ENCODE measurements at places on chromosomes 2 and 18.
A peak's percentile ranks its signal among the peaks of the same experiment; 100 is the strongest.

- DNase-seq = no peak
Observed at GRCh38 chr2:69969126-69969983, 7.9 kb upstream of the ASPRV1 start.

DNA sequence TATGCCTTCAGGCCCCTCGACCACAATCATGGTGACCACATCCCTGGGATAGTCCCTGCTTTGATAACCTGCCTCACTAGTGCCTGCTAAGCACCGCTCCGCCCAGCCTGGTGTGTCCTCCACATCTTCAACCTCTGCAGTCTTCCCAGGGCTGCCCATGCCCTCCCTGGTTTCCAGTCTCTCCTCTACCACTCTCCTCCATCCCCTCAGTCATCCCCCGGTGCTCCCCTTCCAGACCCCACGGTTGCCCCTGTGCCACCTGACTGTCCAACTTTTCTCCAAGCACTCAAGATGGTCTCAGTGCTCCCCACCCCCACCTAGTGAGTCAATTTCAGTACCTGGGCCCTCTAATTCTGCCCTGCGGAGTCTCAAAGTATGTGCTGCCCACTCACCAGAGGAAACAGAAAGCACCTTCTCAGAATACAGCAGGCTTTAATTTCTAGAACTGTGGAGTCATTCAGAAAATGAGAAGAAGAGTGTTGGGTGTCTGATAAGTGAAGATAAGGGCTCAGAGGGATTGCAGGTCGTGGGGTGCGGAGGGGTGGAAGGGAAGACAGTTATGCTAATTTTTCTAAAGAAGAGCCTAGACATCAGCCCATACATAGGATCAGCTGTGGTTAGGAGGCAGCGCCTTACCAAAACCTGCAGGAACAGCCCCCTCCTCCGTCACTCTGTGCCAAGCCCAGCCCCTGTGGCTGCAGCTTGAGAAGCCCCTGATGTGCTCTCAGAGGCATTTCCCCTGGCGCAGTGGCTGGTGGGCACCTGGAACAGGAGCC, 53.6 kb upstream of the CAB39 start:
- DNase-seq = no peak

GRCh38 chr2:215888680-215889079, 124.7 kb downstream of the MREG start:
- no peak for DNase-seq

DNA sequence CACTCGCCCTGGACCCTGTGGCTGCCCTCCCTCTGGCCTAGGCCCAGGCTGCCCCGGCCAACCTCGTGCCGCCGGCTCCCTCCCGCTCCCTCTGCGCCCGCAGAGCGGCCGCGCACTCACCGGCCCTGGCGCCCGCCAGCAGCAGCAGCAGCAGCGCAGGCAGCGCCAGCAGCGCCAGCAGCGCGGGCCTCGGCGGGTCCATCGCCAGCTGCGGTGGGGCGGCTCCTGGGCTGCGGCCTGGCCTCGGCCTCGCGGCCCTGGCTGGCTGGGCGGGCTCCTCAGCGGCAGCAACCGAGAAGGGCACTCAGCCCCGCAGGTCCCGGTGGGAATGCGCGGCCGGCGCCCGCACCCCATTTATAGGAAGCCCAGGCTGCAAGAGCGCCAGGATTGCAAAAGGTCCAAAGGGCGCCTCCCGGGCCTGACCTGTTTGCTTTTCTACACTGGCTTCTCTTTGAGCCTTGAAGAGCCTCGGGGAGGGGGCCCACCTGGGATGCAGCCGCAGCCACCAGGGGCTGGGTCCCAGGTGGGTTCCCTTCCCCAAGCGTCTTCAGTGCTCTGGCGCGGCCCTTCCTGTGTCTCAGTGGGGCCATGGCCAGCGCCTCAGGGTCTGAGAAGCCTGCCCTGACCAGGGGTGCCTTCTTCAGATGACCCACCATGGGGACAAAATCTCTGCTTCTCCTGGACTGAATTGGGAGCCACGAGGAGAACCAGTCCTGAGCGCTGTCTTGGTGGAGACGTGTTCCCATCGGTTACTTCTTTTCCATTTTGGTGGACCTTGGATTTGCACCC, at the start of gene APOB:
TSS of gene APOB (minus strand) at position 330 of the 789 bp plus-strand sequence. CDS start at position 202, 128 bp downstream.
- DNase-seq = no peak

GRCh38 chr2:238563551-238563950, 136.8 kb downstream of the ASB1 start:
- no peak for DNase-seq

- DNase-seq = no peak
Observed at GRCh38 chr18:62897153-62897552, 181.8 kb downstream of the PHLPP1 start.

DNA sequence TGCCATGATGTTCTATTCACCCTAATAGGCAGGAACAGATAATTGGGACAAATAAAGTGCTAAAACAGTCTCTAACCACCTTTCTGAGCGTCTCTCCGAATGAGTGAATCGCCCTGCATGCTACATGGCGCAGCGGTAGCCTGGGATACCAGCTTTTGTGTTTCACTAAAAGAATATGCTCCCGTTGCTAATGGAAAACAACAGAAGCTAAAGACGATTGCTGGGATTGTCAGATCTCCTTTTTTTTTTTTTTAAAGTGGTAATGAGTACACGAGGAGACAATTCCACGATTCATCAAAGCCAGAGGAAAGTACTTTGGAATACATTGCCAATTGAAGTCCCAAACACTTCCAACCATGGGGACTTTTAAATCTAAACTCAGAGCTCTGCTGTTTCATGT, 1815.3 kb upstream of the CELF4 start:
- DNase-seq = no peak

DNA sequence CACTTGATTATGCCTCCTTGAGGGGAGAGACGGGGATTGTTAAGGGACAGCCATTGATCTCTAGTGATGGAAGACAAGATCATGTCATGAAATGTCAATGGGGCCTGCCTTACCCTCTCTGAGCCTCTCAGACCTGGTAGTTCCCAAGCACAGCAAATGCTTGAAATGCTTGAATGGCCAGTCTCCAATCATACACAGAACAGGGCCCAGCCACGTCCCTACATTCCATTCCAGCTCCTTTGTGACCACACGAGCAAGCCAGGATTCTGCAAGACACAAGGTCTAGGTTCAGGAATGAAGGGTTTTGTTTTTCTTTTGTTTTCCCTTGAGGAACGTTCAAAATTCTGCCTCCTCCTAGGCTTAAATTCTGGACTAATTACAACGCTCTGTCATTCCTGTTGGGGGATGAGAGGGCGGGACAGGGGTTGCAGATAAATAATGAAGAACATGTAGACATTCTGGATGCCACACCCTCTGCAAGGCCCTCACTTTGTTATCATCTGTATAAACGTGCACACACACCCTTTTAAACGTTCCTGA, 98.1 kb upstream of the YPEL5 start:
- DNase-seq = no peak

DNA sequence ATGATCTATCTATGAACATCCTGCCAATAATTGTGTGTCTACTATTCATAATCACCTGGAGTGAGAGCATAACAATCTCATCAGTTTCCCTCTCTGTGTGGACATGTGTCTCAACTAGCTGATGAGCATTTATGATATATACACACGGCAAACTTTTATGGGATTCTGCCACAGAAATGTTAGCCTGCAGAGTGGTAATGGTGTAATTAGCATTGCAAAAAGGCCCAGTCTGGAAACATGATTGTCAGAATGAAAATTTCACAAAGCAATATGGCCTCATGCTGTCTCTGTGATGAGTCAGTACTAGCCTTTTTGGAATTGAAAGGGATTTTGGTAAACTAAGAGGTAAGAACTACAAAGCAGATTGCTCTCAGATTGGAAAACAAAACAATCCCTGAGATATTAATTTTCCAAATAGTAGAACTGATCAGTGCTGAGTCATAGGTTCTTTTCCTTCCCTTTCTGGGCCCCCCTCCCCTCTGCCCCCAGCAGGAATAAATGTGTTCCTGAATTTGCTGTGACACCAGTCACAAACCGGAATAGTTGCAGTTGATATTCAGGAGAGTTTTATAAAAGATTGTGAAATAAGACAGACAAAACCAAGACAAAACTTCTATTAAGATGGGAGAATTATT, 189.2 kb downstream of the OSR1 start:
- no peak for DNase-seq

- DNase-seq = no peak
Observed at GRCh38 chr18:27144672-27145071, 40.4 kb downstream of the CHST9 start.

DNA sequence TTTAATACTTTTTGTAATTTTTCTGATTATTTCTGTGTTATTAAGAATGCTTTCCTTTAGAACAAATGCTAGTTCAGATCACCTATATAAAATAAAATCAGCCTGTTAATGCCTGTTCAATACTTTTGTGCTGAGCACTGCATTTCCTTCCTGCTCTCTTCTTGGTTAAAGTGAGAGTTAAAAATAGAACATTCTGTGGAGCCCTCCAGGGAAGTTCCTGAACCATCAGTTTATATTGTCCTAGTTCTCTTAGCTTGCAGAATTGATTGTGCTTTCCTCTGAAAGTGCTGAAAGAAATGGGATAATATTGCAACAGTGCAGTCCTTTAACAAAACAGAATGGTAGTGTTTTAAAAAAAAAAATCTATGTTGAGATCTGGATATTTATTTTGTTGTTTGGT, 74.6 kb upstream of the UBXN4 start:
- no peak for DNase-seq

DNA sequence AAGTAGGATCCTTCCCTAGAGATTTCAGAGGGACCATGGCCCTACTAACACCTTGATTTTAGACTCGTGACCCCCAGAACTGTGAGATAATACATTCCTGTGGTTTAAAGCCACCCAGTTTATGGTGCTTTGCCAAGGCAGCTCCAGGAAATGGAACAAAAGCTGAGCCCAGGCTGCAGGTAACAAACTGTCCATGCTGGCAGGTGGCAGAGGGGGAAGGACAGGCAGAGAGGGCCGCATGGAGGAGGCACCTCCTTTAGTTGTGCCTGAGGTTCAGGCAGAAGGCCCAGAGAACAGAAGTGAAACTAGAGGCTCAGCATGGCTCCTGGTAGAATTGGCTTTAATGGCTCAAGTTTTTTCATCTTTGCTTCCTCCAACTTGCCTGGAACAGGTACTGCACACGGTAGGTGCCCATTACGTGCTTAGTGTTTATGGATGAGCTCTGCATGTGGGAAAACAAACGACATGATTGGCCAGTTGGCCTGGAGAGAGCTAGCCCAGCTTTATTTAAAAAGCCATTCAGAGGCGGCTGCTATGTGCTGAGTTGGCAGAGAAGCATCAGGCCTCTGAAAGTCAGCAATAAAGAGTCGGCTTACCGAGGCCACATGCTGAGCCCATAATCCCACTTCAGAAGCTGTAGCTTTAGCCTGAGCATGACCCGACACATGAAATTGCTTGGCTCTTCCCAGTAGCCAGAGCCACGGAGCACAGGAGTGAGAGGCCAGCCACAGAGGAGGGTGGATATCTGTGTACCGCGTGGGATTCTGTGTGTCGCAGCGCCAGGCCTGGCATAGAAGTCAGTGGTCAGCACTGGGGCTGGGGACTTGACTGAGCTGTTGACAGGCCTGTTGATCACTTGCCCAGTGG, 36.5 kb downstream of the HS1BP3 start:
- DNase-seq = peak; percentile 68

DNA sequence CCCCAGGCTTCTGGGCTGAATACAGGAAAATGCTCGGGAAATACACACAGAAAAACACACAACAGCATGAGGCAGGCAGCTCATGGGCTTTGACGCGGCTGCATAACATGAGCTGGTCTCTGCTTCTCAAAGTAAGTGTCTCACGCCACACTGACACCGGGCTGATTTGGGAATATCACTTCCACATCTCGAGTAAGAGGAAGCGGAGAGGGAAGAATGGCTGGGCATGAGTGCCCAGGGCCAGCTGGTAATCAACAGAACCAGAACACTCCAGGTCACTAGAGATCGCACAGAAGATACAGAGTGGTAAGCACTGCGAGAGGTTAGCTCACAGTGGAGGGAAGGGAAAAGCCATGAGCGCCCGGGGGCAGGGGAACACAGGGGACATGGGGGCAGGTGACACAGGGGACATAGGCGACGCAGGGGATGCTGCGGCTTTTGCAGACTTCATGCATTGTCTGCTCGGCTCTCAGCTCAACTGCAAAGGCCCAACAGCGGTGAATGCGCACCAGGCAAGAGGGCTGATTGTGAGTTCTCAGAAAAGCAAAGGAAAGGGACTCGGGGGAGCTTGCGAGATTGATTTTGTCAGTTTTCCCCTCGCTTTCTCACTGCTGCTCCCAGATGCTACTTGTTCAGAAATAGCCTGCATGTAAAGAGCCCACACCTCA, 141.4 kb downstream of the MBP start:
- DNase-seq = no peak

DNA sequence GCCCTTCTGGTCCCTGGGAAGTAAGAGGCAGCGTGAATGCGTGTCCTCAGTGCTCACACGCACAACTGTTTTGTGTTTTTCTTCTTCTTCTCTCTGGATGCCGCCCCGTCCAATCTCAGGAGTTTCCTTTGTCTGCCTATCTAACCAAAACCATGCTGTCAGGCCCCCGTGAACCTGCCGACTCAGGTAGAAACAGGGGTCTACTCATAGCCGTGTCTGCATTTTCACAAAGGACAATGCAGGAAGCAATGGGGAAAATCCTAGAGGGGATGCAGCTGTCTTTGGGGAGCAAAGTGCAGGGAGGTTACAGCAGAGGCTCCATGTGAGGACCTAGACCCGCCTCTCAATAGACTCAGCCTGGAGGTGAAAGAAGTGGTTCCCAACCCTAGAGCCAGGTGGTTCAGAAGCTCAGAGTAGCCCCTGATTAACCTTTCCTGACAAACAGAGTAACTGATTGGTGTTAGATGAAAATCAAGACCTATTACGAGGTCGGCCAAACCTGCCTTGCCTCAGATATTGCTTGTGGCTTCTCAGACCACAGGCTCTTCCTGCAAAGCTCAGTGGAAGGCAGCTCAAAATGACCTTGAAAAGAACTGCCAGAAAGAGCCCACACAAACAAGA, 49.3 kb downstream of the CD226 start:
- DNase-seq = no peak

GRCh38 chr2:88090446-88091283, 23.0 kb downstream of the SMYD1 start:
- no peak for DNase-seq

- no peak for DNase-seq
Observed at GRCh38 chr2:133526530-133527300, 41.5 kb downstream of the NCKAP5 start.

GRCh38 chr2:57549642-57550102, 496.9 kb upstream of the VRK2 start:
- no peak for DNase-seq

DNA sequence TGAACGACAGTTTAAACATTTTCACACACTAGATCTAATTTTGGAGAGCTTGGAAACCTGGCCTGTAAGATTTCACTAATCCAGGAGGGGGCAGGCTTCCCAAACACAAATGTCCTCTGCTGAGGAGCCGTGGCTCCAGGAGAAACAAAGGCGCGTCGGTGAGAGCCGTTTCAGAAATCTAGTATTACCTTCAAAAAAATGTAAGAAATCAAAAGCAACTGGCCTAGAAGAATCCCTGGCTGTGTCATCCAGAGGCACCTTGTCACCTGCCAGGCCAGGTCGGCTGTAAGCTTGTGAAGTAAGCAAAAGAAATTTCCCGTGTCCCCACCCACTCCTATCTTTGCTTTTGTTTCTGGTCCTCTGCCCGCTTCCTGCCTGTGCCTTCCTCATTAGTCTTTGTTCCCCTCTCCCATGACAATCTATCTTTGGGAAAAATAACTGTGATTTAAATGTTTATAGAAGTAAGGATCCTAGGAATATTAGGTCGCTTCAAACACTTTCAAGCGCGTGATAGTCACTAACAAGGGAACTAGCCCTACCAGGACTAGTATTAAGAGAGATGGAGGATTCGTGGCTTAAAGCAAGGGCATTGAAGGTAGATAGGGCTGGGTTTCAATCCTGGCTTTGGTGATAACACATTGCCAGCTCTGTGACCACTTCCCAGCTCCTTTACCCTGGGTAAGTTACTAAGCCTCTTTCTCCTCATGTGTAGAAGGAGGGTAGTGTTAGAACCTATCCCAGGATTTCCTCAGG, 99.5 kb upstream of the STK39 start:
- DNase-seq = peak; percentile 92
